ENCODE measurements at places on chromosomes 7 and 10.

DNA sequence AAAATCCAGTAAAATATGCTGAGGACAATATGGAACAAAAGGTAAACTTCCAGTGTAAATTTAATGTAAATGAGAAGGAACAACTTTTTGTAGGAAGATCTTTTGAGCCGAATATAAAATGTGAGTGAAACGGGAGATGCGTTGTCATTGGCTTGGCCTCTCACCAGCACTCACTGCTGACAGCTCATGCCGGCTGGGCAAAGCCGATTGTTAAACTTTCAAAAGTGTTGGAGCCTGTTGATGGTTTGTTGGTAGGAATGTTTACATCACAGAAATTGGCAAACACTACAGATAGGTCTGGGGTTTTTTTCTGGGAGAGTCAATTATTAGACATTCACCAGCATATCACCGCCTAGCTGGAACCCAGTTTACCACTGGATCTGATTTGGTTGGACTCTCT is 6.1 kb downstream of the PSTK start:
- no peaks in the 10 kb centered on the region for H3K4me1 ChIP-seq
- H3K36me3 ChIP-seq, result no peaks in the 10 kb centered on the region
- no peak overlapping the region for H3K4me3 ChIP-seq
- DNase-seq, result peak; percentile 28
- no peak overlapping the region for H3K27ac ChIP-seq

GRCh38 chr10:127694580-127695193 is 42.3 kb upstream of the FOXI2 start:
- H3K27ac ChIP-seq, result no peak overlapping the region
- H3K27me3 ChIP-seq, result no peaks in the 10 kb centered on the region
- no peaks in the 10 kb centered on the region for H3K4me1 ChIP-seq
- no peak overlapping the region for H3K4me3 ChIP-seq
- no peaks in the 10 kb centered on the region for H3K36me3 ChIP-seq

GRCh38 chr7:46072722-46073121 is 151.7 kb upstream of the IGFBP3 start:
- no peak for DNase-seq
- no peak overlapping the region for H3K27ac ChIP-seq
- H3K4me3 ChIP-seq, result no peak overlapping the region
- H3K4me1 ChIP-seq, result no peaks in the 10 kb centered on the region

GRCh38 chr10:101397140-101397539 is 43.2 kb downstream of the BTRC start:
- H3K4me3 ChIP-seq, result no peak overlapping the region
- DNase-seq, result peak; percentile 94
- H3K4me1 ChIP-seq, result no peaks in the 10 kb centered on the region
- H3K27ac ChIP-seq, result no peak overlapping the region

DNA sequence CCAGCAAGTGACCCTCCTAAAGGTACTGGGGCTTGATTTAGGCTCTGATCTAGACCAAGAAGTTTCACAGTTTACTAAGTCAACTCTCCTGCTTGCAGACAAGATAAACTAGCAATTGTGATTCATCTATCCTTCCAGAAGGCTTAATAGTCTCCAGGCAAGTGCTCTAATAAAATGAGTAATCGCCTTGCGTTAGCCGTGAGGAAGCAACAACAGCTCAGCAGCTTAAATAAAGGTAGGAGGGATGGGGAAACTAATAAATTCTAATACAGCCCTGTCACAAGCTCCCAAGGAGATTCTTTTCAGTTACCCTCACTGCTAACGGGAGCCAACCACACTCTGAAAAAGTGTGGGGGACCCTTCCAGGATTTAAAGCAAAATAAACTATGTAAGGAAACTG is 48.4 kb downstream of the FRMD4A start:
- H3K27ac ChIP-seq, result no peak overlapping the region
- DNase-seq, result no peak
- H3K4me1 ChIP-seq, result no peaks in the 10 kb centered on the region
- no peak overlapping the region for H3K4me3 ChIP-seq
- no peaks in the 10 kb centered on the region for H3K36me3 ChIP-seq

DNA sequence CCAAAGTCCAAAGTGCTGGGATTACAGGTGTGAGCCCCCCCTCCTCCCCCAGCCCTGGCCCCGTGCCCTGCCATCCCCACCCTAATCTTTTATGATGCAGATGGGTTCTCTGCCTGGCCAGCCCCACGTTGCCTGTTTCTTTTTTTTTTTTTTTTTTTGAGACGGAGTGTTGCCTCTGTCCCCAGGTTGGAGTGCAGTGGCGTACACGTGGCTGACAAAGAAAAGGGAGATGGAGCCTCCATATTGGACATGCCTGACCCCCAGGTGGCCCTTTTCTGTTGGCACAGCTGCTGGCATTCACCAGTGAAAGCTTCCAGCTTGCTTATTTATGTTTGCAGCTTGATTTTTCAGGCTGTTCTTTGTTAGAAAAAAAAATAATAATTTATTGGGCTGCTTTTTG is 235.3 kb downstream of the CCDC3 start:
- H3K27ac ChIP-seq, result no peak overlapping the region
- H3K4me3 ChIP-seq, result no peak overlapping the region
- H3K4me1 ChIP-seq, result no peaks in the 10 kb centered on the region
- no peaks in the 10 kb centered on the region for H3K27me3 ChIP-seq

DNA sequence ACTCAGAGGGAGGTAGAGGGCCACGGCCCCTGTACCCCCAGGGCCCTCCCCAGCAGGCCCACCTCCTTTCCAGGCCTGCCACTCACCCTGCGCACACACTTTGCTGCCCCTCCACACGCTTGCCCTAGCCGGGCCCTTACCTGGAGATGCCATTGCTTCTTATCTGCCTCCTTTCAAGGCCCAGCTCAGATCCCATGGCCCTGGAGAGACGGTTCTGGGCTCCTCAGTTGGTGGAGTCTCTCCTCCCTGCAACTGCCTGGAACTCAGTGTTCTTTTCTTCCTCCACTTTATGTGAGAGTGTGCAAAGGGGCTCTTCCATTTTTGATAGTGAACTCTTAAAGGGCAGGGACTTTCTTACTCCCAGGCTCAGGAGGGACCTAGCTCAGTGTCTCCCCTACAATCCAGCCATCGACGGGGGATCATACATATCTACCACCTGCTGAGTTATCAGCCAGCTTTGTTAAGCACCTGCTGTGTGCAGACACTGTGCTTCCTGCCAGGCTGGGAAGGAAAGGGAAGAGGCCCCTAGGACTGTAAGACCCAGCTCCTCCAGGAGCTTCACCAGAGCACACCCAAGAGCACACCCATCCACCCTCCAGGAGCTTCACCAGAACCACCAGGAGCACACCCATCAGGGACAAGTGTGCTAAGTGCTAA is 89.3 kb upstream of the MACROH2A2 start:
- no peaks in the 10 kb centered on the region for H3K27me3 ChIP-seq
- H3K27ac ChIP-seq, result no peak overlapping the region
- DNase-seq, result no peak
- peaks cover 8% of the 10 kb centered on the region for H3K4me1 ChIP-seq
- no peaks in the 10 kb centered on the region for H3K36me3 ChIP-seq
- H3K4me3 ChIP-seq, result no peak overlapping the region

GRCh38 chr7:3912291-3912690 is 611.2 kb downstream of the SDK1 start:
- H3K4me3 ChIP-seq, result no peak overlapping the region
- H3K27ac ChIP-seq, result no peak overlapping the region
- H3K36me3 ChIP-seq, result no peaks in the 10 kb centered on the region
- no peaks in the 10 kb centered on the region for H3K27me3 ChIP-seq
- H3K4me1 ChIP-seq, result no peaks in the 10 kb centered on the region

GRCh38 chr10:63921908-63922467 is 400.8 kb downstream of the REEP3 start:
- no peak overlapping the region for H3K4me3 ChIP-seq
- no peaks in the 10 kb centered on the region for H3K36me3 ChIP-seq

DNA sequence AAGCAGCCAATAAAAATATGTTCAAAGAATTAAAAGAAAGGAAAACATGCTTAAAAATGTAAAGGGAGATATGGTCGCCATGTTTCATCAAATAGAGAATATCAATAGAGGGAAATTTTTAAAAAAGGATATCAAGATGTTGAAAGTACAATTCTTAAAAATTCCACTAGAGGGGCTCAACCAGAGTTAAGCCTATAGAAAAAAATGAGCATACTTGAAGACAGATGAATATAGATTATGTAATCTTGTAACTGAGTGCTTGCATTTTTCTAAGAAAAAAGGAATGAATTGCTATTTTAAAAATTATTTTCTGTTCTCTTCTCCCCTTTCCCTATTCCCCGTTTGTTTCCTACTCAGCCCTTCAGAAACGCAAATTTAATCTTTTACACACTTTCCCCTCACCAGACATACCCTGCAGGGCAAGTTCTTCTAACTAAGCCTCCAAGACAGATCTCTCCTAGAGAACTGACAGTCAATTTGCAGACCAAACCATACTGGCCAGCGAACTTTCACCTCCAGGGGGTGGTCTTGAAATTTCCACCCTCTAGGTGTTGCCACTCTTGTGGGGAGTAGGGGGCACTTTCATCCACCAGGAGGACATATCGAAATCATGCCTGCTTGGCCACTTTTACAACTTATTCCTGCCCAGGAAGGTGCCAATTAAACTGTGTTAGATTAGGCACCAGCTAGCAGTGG is 67.7 kb downstream of the NSUN6 start:
- H3K36me3 ChIP-seq, result peaks cover 20% of the 10 kb centered on the region
- H3K27ac ChIP-seq, result no peak overlapping the region
- H3K27me3 ChIP-seq, result no peaks in the 10 kb centered on the region
- H3K4me3 ChIP-seq, result no peak overlapping the region
- no peak for DNase-seq
- H3K4me1 ChIP-seq, result no peaks in the 10 kb centered on the region

DNA sequence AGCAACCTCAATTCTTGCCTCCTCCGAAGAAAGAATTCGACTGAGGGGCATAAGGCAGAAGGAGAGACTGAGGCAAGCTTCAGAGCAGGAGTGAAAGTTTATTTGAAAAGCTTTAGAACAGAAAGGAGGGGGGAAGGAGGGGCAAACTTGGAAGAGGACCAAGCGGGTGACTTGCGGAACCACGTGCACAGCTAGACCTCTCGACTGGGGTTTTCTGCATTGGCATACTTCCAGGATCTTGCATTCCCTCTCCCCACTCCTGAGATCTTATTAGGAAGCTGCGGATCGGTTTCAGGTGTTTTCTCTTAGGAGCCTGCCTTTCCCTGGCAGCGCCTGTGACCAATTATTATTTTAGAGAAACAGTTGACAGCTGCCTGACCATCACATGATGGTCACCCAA is 20.3 kb upstream of the CPXM2 start:
- no peak overlapping the region for H3K4me3 ChIP-seq
- no peaks in the 10 kb centered on the region for H3K36me3 ChIP-seq
- peaks cover 10% of the 10 kb centered on the region for H3K4me1 ChIP-seq
- H3K27ac ChIP-seq, result no peak overlapping the region
- no peaks in the 10 kb centered on the region for H3K27me3 ChIP-seq
- peak; percentile 61 for DNase-seq

DNA sequence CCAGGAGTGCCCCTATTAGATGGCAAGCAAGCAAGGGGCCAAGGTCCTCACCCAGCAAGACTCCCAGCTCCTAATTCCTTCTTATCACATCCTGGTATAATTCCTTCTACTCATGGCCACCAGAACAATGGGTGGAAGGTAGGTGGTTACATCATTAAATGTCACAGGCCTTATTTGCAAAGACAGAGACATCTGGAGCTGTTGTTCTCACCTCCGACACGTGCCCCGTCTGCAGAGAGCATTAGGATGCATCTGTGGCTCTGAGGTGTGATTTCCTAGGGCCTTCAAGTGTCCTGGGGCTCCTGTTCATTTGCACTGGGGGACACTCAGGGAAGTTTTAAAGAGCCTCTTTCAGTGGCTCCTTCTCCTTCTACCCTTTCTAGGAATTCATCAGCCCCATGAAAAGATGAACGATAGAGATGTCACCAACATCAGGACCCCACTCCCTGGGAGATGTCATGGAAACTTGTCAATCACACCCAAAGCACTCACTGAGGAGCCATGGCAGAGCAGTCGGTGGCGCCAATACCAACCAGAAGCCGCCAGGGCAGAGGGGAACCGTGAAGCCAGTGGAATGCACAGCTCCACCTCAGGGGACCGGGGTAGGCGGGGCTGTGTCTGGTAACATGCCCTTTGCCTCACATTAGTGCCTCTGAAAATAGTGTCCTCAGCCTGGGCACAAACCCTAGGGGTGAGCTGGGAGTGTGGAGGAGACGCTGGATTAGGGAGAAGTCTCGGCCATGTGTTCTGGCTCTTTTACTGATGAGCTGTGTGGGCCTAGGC is 2.9 kb upstream of the ATP6V0E2 start:
- H3K4me1 ChIP-seq, result peaks cover 14% of the 10 kb centered on the region
- peaks cover 1% of the 10 kb centered on the region for H3K36me3 ChIP-seq
- H3K27ac ChIP-seq, result no peak overlapping the region
- no peak for DNase-seq

- H3K36me3 ChIP-seq, result no peaks in the 10 kb centered on the region
- H3K4me1 ChIP-seq, result no peaks in the 10 kb centered on the region
- no peak for DNase-seq
- no peaks in the 10 kb centered on the region for H3K27me3 ChIP-seq
- no peak overlapping the region for H3K4me3 ChIP-seq
Measured at GRCh38 chr10:118983263-118983662, 46.3 kb upstream of the NANOS1 start.

GRCh38 chr7:155979566-155979965 is 167.3 kb upstream of the SHH start:
- no peaks in the 10 kb centered on the region for H3K27me3 ChIP-seq
- H3K4me3 ChIP-seq, result no peak overlapping the region
- no peak overlapping the region for H3K27ac ChIP-seq

Measured in lung (tissue), 17 donors.